ENCODE measurements at places on chromosomes 7 and 10. TPM values are rescaled to one million over a fixed set of nuclear protein-coding genes. Genes with fewer than 3 reads are reported as not detected.

GRCh38 chr10:129179972-129180678, 286.9 kb upstream of the MGMT start:
- no peaks in the 10 kb centered on the region for H3K36me3 ChIP-seq
- H3K4me1 ChIP-seq, result peaks cover 6% of the 10 kb centered on the region
- no peaks in the 10 kb centered on the region for H3K27me3 ChIP-seq

DNA sequence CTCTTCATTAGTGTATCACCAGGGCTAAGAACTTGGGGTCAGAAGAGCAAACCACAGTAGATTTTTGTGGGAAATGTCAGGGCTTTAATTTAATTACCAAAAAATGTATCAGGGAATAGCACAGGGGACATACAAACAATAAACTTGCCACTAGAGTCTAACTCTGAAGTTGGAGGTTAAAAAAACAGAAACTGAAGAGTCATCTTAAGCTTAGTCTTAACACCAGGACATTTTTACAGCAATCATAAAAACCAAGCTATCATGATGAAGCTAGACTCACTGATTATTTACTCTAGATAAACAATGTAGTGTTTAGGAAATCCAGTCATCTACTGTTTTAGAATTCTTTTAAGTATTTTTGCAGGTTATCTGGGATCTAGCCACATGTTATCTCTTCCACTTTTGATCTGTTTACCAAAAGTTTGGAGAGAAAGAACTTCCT, 48.4 kb upstream of the GLI3 start:
- DNase-seq, result no peak
- H3K4me3 ChIP-seq, result no peak overlapping the region

GRCh38 chr10:6095810-6096570, 7.2 kb downstream of the RBM17 start:
- no peak overlapping the region for H3K4me3 ChIP-seq
- H3K27ac ChIP-seq, result peak overlapping the region; percentile 55
- peaks cover 32% of the 10 kb centered on the region for H3K36me3 ChIP-seq
- peaks cover 22% of the 10 kb centered on the region for H3K4me1 ChIP-seq
- H3K27me3 ChIP-seq, result no peaks in the 10 kb centered on the region
- DNase-seq, result peak; percentile 70

- H3K27me3 ChIP-seq, result no peaks in the 10 kb centered on the region
- H3K36me3 ChIP-seq, result no peaks in the 10 kb centered on the region
- H3K4me1 ChIP-seq, result no peaks in the 10 kb centered on the region
- H3K4me3 ChIP-seq, result no peak overlapping the region
- no peak overlapping the region for H3K27ac ChIP-seq
- no peak for DNase-seq
Measured at GRCh38 chr10:75197906-75198305, 12.7 kb upstream of the VDAC2 start.

- peak; percentile 62 for DNase-seq
- H3K4me1 ChIP-seq, result no peaks in the 10 kb centered on the region
- no peaks in the 10 kb centered on the region for H3K36me3 ChIP-seq
- no peaks in the 10 kb centered on the region for H3K27me3 ChIP-seq
Measured at GRCh38 chr7:36119005-36119706, 33.9 kb upstream of the EEPD1 start.

Gene PHKG1
- 2.3 TPM for total RNA-seq

Gene PNLIP
- total RNA-seq, result not detected

Gene UTF1
- not detected for total RNA-seq

Gene TEX47
- not detected for total RNA-seq

Gene CCDC7
- 16.4 TPM for total RNA-seq
